ENCODE measurements at places on chromosomes 7 and 10.
A peak's percentile ranks its signal among the peaks of the same experiment; 100 is the strongest.

GRCh38 chr7:4683884-4684565 is 1.9 kb downstream of the FOXK1 start:
- DNase-seq, result peak; percentile 14

DNA sequence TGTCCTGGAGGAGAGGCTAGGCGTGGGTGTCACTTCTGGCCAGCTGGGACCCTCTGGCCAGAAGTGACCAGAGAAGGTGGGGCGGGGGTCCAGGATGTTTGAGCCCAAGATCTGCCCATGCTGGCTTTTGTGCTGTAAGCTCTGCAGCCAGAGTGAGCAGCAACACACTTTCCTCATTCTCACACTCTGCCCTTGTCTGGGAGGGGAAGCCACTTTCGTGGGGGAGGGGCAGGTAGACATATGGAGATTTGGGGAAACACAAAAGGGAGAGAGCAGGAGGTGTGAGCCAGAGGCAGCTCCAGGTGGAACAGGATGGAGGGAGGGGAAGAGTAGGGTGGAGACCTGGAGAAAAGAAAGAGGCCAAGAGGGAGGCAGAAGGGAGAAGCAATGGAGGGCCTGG is 31.5 kb upstream of the ADCYAP1R1 start:
- DNase-seq, result no peak

DNA sequence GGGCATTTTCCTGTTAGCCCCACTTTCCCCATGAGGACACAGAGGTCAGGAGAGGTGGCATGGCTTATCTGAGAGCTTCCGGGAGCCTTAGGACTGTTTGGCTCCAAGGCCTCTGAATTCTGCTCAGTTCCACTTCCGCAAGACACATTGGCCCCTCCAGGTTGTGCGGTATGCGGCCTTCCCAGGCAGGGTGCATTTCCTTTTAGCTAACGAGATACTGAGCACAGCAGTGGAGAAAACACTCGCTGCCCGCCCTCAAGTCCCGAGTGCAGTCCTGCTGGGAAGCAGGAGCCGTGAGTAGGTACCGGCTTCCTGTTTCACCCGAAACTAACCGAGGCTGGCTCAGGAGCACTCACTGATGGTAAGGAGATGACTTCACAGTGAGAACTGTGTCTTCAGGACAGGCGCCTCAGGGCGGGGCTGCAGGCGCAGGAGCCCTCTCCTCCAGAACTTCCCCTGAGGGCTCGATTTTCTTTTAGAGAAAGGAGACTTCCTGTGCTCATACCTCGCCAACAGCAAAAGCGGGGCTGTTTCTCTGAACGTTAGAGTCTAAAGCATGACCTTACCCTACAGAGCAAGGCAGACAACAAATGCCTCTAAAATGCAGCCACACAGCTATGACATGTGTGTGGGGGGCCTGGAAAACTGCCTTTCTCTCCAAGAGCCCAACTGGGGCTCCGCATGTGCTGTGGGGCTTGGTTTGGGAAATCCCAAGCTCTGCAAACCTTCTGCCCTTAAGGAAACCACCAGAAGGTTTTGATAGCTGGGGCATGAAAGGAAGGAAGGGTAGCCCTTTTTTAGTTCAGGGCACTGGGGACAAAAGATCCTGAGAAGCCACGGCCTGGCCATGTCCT is 25.9 kb downstream of the RGS10 start:
- peak; percentile 37 for DNase-seq

DNA sequence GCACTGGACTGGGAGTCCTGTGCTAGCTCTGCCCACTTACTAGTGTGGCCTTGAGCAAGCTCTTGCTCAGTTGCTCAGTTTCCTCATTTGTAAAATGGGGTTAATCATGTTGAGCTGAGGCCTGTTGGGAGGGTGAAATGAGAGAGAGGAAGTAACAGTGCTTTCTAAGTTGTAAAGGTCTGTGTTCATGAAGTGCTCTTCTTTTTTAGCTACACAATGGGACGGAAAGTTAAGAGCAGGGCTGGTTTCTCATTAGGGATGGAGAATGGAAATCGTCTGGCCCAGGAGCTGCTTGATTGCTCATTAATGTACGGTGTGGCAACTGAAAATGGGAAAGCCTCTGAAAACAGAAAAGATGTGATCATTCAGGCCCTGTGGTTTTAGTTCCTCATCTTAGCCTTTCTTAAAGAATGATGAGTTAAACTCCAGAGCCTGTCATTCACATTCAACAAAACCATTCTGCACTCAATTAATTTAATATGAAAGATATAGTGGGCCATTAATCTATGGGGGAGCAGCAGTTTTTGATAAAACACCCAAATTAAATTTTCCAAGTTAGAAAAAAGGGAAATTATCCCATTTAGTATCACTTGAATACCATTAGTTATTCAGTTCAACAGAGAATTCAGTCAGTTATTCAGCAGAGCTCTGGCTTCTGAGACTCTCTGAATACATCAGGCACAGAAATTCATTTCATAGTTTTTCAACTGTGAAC is 60.5 kb downstream of the SH2D4B start:
- DNase-seq, result no peak

- no peak for DNase-seq
These were observed 68.1 kb downstream of the PODXL start for GRCh38 chr7:131488361-131488760.

DNA sequence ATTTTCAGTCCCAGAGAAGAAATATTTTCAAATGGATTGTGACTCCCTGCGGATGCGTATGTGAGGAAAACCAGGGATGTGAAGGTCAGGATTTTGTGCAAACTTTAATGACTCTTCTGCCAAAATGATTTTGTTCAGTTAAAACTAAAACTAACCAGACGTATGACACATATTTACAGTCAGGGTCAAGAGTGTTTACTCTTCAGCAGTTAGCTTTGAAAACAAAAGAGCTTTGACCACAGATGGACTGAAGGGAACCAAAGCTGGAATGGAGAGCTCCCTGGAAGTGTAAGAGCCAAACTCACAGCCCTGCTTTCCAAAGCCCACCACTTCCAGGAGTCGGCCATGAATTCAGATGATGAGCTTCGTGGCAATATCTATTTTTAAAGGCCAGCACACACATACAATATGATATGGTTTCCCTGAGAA is 15.5 kb downstream of the SVIL start:
- DNase-seq, result no peak

- no peak for DNase-seq
These were observed 33.6 kb downstream of the CFAP46 start for GRCh38 chr10:132908621-132909295.

- no peak for DNase-seq
These were observed 270.4 kb downstream of the ZMYND11 start for GRCh38 chr10:405648-406047.

- DNase-seq, result no peak
These were observed 209.6 kb upstream of the VWC2 start for GRCh38 chr7:49563693-49564378.

- DNase-seq, result no peak
These were observed 163.9 kb downstream of the USP6NL start for GRCh38 chr10:11447586-11447985.

DNA sequence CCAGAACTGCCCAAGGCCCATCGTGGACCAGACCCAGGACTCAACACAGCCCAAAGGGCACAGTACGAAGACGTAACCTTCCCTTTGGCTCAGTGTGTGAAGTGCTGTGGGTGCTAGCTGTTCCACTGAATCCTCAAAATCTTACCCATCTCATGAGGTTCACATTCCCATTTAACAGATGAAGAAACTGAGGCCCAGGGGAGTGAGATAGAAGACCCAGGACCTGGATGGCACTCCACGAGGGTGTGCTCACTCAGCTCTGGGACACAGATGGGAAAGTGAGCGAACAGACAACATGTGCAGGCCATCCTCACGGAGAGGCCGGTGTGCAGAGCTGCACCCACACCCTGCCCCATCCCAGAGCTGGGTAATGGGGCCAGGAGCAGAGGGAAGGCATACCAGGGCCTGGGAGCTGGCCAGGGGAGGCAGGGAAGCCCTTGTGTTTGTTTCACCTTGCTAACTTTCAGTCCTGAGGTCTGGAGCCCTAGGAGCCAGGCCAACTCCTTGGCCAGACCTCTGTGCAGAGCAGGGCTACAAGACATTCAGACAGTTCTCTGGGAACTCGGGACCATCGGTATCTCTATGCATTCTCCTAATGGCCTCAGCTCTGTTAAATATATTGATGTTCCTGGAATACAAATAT is 100.3 kb upstream of the ZMIZ1 start:
- DNase-seq, result no peak

- no peak for DNase-seq
These were observed at the start of gene BTBD16 for GRCh38 chr10:122271076-122271475. TSS of gene BTBD16 (plus strand) at chr10:122271296. CDS start at chr10:122275082, 3,786 bp downstream.

- DNase-seq, result no peak
These were observed 24.0 kb downstream of the LRRC20 start for GRCh38 chr10:70358446-70358845.

GRCh38 chr10:97778452-97779302 is 6.9 kb upstream of the SFRP5 start:
- DNase-seq, result no peak

GRCh38 chr7:88806280-88807037 is 10.9 kb upstream of the TEX47 start:
- DNase-seq, result no peak

- DNase-seq, result no peak
These were observed at the start of gene FAM13C for GRCh38 chr10:59362144-59362958. TSS of gene FAM13C (minus strand) at chr10:59362549. CDS start at chr10:59362460, 89 bp downstream.

- no peak for DNase-seq
These were observed 267.8 kb downstream of the SH2D4B start for GRCh38 chr10:80805343-80806020.

DNA sequence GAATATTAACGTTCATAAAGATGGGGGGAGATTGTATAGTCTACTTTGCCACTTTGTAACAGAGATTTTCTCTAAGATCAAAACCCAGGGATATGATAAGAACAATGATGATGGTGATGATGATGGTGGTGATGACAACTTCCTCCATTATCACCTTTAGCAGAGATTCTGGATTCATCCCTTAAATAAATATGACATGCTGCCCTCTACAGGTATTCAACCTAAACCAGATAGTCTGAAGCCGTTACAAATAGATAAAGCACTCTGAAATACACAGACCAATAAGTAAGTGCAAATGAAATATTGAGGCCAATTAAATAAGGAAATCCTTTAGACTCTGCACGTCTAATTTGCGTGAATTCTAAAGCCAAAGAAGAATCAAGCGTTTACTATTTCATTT is 211.5 kb downstream of the CREB5 start:
- no peak for DNase-seq

DNA sequence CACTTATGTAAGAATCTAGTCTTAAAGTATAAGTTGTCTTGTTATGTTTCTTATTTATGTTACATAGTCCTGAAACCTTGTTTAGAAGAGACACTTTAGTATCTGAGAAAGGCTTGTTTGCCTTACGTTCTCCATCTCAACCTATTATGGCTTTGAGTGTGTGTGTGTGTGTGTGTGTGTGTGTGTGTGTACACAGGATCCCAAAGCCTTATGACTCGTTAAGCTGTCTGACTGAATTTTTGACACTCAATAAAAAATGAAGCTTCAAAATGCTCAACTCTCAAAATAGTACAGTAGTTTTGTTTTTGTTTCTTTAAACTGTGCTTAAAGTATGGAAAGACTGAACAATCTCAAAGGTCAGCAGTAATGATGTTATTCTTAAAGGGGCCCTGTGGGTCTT is 18.0 kb downstream of the CALU start:
- no peak for DNase-seq

DNA sequence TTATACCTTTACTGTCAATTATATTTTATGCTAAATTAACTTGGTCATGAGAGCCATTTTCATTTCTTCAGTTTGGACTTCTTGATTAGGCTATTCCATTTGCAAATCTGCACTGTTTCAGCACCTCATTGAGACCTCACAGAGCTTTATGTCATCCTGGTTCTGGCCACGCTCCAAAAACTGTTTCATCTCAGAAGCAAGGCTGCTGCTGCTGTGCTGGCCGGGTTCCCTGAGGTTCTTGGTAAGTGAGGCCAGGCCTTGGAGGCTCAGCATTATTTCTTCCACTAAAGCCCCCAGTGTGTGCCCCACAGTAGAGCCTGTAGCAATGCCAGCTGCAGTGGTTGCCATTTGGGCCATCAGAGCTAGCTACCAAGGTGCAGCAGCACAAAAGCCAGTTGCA is 7.8 kb upstream of the ZNF485 start:
- DNase-seq, result no peak

DNA sequence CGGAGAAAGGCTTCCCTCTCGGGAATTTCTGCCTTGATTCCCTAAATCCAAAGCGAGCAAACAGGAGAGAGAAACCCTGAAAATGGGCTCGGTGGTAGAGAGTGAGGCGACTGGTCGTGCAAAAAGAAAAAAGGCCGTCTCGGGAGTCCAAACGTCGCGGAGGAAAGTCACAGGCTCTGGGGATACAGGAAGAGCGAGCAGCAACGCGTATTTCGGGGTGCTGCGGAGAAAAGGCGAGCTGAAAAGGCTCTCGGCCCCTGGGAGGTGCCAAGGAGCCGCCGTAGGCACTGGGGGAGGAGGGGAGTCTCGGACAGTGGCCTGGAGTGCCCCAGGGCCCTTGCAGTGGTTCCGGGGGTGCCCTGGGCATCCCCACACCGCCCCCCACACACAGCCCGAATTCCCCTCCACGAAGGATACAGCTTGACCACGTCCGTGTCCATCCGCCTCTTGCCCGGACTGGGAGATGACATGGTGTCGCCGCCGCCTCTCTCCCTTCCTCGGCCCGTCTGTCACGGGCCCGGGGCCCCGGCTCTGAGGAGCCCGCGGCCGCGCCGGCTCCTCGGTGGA is 591 bp downstream of the UBE2H start:
- DNase-seq, result no peak

- DNase-seq, result no peak
These were observed 19.9 kb upstream of the CCNY start for GRCh38 chr10:35316218-35316967.

GRCh38 chr7:102934239-102934638 is 21.4 kb downstream of the LRRC17 start:
- DNase-seq, result no peak

DNA sequence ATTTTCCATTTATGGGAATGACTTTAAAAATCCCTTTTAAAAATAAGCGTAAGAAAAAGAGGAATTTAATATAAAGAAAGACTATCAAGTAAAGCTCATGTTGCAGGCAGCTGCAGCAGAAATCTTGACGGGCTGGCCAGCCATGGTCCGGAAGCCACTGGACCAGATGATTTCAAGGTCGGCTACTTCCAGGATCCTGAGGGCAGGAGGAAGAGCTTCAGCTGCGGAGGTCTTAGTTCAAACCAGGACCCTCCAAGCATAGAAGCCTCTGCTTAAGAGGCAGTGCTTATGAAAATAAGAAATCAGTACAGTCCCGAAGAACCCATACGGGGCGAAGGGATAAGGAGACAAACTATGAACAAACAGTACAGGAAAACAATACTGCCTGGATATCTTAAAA is 220.2 kb upstream of the CELF2 start:
- no peak for DNase-seq

All from activated naive CD4-positive, alpha-beta T cell (primary cell).